ENCODE measurements at places on chromosomes 6 and 20.
A peak's percentile ranks its signal among the peaks of the same experiment; 100 is the strongest.

- peak; percentile 68 for DNase-seq
Observed at GRCh38 chr6:70706491-70707123, 38.9 kb downstream of the SMAP1 start.

DNA sequence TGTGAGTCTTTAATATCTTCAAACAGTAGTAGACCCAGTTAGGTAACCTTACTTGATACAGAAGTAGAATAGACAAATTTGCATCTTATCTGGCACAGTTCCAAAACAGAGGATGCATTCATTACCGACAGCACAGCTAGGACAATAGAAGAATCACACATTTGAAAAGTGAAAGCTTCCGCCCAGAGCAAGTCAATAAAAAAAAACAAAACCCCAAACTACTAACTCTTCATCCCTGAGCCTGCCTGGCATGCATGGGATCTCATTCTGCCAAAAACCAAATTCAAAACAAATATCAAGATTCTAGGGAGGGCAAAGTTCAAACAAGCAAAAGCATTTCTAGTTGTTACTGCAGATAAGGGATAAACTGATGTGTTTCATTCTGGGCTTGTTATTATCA lies 235.4 kb downstream of the BTBD9 start:
- peak; percentile 11 for DNase-seq

DNA sequence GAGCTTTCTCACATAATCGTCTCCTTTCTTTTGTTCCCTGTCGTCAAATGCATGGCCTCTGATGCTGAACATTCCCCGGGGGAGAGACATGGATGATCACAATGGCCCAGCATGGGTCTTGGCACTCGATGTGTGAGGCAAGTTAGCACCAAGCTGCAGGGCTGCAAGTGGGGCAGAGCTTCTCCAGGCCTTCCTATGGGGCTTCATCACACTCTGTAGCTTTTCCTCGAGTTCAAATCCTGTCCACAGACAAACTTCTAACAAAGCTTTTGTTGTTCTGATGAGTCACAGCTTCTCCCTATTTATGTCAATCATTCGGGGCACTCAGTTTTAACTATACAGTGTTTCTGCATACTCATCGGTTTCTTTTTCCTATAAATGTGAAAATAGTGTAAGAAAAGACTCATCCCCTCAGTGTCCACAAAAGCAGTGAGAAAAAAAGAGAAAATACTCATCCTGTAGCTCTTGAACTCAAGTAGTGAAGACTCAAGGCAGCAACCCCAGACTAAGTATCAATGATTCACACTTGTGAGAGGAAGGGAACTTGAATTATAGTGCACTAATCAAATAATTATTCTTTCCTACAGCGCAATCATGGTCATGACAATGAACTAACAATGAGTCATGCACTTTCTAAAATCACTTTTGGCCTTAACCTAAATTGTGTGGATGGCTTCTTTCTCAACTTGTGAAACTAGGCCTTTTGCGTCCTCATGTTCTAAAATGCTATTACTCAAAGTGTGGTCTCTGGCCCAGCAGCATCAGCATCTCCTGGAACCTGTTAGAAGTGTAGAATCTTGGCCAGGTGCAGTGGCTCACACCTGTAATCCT lies 68.4 kb upstream of the NOX3 start:
- DNase-seq = peak; percentile 19

- DNase-seq = peak; percentile 11
Observed at GRCh38 chr6:36443471-36444428, 950 bp downstream of the KCTD20 start.

GRCh38 chr20:7571521-7572055 lies 368.7 kb downstream of the HAO1 start:
- DNase-seq = no peak

- DNase-seq = no peak
Observed at GRCh38 chr6:155980768-155981079, 525.1 kb upstream of the NOX3 start.

- no peak for DNase-seq
Observed at GRCh38 chr6:37804586-37804985, 14.9 kb upstream of the ZFAND3 start.

DNA sequence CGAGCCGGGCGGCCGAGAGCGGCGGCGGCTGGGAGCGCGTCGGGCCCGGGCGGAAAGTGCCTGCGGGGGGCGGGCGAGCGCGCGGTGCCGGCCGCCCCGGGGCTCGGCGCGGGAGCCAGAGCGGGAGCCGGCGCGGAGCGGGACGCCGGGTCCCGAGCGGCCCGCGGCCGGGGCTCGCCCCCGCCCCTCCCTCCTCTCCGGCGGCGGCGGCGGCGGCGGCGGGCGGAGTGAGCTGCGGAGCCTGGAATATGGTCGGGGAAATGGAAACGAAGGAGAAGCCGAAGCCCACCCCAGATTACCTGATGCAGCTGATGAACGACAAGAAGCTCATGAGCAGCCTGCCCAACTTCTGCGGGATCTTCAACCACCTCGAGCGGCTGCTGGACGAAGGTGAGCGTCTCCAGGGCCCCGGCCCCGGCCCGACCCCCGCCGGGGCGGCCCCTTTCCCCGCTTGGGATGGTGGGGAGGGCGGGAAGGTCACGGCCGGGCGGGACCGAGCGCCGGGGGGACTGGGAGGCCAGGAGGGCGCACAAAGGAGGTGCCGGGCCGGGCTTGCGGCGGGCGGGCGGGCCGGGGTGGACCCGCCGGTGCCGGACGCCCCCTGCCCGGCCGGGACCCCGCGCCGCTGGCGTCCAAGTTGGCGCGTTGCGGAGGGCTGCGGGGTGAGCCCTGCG lies 565 bp downstream of the QKI start:
- DNase-seq = peak; percentile 70

DNA sequence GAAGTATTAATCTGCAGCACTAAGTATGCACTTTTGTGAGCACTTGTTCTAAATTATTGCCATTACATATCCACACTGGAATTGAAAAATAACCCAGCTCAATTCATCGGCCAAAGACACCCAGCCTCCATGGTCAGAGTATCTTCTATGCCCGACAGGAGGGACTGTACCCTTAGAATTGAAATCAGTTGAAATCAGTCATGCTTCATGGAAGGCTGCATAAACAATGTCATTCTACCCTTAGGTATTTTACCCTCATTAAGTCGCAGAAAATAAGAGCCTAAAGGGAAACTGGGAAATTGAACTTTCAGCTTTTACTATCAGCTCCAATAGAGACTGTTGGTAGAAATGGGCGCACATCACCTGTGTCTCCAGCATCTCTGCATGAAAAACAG lies 2.9 kb upstream of the RAMACL start:
- DNase-seq = no peak

GRCh38 chr6:132570221-132570777 lies at the start of gene TAAR6:
TSS of gene TAAR6 (plus strand) at chr6:132570322. CDS start at chr6:132570322, 0 bp downstream.
- no peak for DNase-seq

- DNase-seq = peak; percentile 8
Observed at GRCh38 chr20:9617940-9618339, 103.5 kb downstream of the LAMP5 start.

- DNase-seq = peak; percentile 14
Observed at GRCh38 chr6:25706314-25707014, 48.1 kb upstream of the SLC17A4 start.

DNA sequence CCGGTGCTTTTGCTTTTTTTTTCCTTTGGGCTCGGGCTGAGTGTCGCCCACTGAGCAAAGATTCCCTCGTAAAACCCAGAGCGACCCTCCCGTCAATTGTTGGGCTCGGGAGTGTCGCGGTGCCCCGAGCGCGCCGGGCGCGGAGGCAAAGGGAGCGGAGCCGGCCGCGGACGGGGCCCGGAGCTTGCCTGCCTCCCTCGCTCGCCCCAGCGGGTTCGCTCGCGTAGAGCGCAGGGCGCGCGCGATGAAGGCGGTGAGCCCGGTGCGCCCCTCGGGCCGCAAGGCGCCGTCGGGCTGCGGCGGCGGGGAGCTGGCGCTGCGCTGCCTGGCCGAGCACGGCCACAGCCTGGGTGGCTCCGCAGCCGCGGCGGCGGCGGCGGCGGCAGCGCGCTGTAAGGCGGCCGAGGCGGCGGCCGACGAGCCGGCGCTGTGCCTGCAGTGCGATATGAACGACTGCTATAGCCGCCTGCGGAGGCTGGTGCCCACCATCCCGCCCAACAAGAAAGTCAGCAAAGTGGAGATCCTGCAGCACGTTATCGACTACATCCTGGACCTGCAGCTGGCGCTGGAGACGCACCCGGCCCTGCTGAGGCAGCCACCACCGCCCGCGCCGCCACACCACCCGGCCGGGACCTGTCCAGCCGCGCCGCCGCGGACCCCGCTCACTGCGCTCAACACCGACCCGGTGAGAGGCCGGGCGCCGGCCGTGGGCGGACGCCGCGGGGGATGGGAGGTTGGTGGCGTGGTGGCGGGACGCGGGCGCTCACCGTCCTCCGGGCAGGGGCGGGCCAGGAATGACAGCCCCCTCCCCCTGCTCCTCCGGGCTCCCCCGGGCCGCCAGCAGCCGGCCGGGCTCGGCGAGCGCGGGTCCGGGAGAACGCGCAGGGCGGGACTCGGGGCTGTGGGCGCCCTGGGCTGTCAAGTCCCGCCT lies 606 bp downstream of the ID4 start:
- DNase-seq = peak; percentile 54

- DNase-seq = no peak
Observed at GRCh38 chr6:119446609-119447008, 97.0 kb upstream of the MAN1A1 start.

DNA sequence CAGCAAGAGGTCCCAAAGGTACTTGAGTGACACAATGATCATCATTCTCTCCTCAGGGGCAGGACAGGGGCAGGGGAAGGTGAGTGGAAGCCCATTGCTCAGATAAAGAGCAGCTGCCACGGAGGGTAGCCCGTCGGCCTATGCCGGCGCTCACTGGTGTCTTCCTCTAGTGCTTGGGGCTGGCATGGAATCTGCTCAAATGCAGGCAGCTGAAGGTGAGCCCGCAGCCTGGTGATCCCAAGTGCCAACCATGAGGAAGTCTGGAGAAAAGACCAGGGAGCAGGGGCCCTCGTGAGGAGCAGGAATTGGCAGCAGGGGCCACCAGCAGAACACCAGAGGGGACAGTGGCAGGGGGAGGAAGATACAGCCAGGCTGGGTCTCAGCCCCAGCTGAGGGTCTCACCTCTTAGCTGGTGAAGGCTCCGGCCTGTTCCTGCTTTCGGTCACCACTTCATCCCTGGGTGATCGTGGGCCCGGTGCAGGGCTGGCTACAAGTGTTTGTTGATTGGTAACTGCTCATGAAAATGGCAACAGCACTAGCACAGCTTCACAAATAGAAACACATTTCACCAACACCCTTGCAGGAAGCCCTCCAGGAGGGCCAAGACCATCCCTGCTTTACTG lies 24.7 kb downstream of the RBCK1 start:
- no peak for DNase-seq

DNA sequence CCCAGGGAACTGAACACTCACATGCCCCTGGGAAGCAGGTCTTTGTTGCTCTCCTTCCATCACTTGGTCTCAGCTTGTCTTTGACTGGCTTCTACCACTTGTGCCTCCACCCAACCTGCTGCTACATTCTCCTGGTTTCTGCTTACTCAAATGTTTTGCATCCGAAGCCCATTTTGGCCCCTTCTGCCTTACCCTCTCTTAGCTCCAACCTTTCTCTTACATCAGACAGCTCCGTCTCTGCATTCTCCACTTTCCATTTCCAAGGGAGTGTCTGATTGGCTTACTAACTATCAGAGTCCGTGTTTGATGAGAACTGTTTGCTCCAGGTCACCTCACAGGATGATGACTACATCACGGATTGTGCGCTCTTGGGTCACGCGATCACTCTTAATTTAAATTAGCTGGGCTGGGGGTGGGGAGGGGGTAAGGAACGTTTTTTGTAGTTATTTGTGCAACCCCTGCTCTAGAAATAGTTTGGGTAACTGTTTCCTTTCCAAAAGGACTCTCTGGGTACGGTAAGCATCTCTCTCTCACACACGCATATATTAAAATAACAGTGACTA lies 844 bp upstream of the ABRACL start:
- peak; percentile 72 for DNase-seq

DNA sequence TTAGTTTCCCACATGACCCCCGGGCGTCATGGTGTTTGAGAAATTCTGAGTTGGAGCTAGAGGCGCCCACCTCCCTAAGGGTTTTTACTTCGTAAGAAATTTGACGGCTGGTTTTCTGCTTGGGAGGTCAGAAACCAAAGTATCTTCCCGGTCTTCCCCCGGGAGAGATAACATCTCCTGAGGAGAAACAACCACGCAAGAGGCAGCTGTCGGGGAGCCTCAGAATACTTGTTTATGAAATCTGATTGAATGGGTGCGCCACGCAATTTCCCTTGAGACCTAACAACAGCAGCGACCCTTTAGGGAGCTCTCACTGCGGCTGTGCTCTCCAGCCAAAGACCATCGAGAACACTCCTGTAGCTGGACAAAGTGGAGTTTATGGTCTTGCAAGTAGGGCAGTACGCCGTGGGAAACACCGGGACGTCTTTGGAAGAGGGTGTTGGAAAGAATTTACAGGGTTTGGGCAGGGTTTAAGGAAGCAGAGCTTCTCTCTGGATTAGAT lies 608 bp upstream of the EIF2S2 start:
- DNase-seq = peak; percentile 92

- no peak for DNase-seq
Observed at GRCh38 chr20:13355941-13356486, 134.9 kb downstream of the ISM1 start.

DNA sequence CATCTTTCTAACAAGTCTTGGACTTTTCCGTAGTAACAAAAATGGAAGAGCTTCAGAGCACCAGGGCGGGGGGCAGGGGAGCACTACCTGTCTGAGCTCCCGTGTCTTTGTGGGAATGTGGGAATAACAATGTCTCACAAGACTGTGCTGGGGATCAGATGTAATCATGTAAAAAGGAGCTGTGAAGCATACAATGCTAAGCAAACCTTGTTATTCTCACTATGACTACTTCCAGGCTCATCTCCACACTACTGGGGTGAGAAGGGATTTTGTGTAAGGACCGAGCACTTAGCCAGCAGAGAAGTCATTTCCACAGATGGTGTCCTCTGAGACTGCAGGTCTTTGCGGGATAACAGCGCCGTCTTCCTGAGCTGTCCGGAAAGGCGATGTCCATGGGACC lies 27.1 kb downstream of the PRR18 start:
- no peak for DNase-seq

GRCh38 chr6:80530103-80530502 lies 423.6 kb downstream of the BCKDHB start:
- no peak for DNase-seq

DNA sequence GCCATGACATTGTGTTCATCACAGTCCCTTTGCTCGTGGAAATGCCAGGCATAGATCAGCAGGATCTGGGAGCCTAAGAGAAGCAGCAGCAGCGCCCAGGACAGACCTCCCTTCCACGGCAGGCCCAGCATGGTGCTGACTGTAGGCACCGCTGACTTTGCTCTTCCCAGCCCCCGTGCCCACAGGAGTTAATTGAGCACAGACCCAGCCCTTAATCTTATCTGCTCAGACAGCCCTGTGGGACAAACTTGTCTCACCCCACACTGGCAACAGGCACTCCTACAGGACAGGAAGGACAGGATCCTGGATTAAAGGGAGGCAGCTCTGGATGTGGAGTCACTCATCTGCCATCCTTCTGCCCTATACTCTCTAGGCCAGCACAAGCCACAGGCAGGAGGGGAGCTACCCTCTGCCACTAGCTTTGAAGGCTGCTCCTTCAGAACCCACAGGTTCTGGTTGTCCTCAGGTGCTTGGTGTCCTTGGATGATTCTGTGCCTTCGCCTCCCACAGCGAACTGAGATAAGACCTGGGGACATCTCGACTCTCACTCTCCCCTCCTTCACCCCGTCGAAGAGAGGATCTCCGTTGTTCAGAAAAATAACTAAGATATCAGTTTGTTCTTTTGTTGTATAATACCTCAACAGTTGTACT lies at the start of gene CST9L:
TSS of gene CST9L (minus strand) at position 165 of the 651 bp plus-strand sequence. CDS start at position 131, 34 bp downstream.
- no peak for DNase-seq

- no peak for DNase-seq
Observed at GRCh38 chr6:45436544-45437438, 59.1 kb upstream of the SUPT3H start.

- peak; percentile 7 for DNase-seq
Observed at GRCh38 chr6:109304284-109305015, 77.8 kb downstream of the CD164 start.

GRCh38 chr6:142482249-142482648 lies 180.4 kb downstream of the ADGRG6 start:
- no peak for DNase-seq
